ENCODE measurements at places on chromosomes 7 and 10.

DNA sequence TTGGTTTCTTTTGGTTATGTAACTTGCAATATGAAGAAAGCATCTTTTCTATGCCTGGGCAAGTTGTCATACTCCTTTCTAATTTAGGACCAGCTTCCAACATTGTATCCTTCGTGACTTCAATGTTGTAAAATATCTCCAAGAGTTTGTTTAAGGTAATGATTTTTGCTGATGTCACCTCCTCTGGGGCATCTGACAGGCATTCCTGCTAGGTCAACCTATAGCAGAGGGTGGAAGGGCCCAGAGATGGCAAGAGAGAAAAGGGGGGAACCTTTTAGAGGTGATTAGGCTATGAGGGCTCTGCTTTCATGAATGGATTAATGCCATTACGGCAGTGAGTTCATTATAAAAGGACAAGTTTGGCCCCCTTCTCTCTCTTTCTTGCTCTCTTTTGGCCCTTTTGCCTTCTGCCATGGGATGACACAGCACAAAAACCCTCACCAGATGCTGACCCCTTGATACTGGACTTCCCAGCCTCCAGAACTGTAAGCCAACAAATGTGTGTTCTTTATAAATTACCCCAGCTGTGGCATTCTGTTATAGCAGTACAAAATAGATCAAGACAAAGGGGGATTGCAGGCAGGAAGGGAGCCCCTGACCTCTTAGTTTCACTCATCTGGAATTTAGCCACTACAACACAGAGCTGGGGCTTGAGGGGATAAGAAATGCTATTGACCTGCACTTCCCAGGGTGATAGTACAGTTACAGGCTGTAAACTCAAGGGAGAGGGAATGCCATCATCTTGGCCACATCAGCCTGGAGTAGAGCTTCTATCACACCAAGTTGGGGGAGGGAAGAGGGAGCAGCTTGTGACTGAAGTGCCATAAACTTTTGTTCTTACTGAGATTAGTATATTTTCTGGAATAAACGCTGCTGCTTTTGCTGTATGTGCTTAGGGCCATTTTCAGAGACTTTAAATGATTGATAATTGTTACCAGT lies 195.9 kb downstream of the CFTR start:
- no peak for DNase-seq

- DNase-seq, result no peak
Observed at GRCh38 chr10:83909001-83909400, 230.3 kb upstream of the GHITM start.

GRCh38 chr7:132760244-132760623 lies 184.0 kb upstream of the PLXNA4 start:
- DNase-seq, result no peak

DNA sequence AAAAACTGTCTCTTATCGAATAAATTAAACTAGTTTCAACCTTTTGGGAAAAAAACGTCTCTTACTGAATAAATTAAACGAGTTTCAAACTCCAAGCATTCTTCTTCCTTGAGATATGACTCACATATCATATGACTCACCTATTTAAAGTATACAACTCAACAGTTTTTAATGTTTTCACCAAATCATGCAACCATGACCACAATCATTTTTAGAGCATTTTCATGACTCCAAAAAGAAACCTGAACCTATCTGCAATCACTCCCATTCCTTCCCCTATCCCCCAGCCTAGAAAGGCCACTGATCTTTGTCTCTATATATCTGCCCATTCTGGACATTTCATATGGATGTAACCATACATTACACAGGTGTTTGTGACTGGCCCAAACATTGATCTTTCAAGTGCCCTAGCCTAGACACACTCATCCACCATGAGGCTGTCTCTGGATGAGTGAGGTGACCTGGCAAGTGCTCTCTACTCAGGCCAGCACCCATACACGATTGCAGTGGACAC lies 115.3 kb downstream of the PIP4K2A start:
- DNase-seq, result no peak

- DNase-seq, result no peak
Observed at GRCh38 chr7:141441837-141442627, 109.2 kb upstream of the AGK start.

- peak; percentile 39 for DNase-seq
Observed at GRCh38 chr10:93465806-93466675, 16.1 kb downstream of the MYOF start.

GRCh38 chr7:138245216-138245615 lies 169.0 kb downstream of the AKR1D1 start:
- DNase-seq, result no peak

- no peak for DNase-seq
Observed at GRCh38 chr10:30752481-30752881, 122.9 kb upstream of the LYZL2 start.

- DNase-seq, result no peak
Observed at GRCh38 chr10:29160150-29160617, 128.7 kb upstream of the LYZL1 start.

- no peak for DNase-seq
Observed at GRCh38 chr7:139758388-139758787, 19.4 kb downstream of the HIPK2 start.

GRCh38 chr7:81478664-81479063 lies 291.2 kb downstream of the HGF start:
- DNase-seq, result no peak

GRCh38 chr10:24642921-24643678 lies 80.6 kb downstream of the ARHGAP21 start:
- DNase-seq, result peak; percentile 18

GRCh38 chr7:117077658-117078057 lies 124.4 kb downstream of the ST7 start:
- DNase-seq, result no peak

Data from NCI-H1105 (cell line).